Activated CD4-positive, alpha-beta T cell treated with anti-CD3 and anti-CD28 coated beads, Interleukin-2, Interleukin-6, amounts not matched to agents 100 ng/mL and 50 ng/mL, durations not matched to agents 16 hours and 8 hours (primary cell): ENCODE measurements at places on chromosomes 11 and 22.

- DNase-seq = peak; percentile 17
Observed at GRCh38 chr11:47955061-47955755, 25.2 kb upstream of the PTPRJ start.

GRCh38 chr11:47152126-47152952, 24.3 kb downstream of the ARFGAP2 start:
- DNase-seq = no peak

DNA sequence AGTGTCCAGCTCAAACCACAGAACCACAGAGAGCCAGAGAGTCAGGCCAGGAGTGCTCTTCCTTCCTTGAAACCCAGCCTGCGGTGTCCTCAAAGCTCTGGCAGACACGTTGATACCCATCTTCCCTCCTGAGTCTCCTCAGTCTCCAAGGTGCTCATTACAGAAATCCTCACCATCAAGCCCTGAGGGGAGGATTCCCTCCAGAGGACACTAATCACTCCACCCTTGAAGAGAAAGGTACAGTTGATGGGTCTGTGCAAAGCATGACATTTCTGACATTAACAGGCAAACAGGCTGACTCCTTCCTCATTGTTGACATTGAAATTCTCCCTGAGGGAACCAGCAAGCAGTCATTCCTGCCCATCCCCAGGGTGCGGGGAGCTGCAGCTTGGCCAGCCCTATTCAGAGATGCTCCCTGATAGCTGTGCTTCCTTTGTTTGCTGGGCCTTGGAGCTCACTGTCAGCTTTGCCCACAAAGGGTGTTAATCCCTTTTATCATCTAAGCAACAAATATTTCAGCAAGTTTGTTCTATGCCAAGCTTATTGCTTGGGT, 101.7 kb upstream of the CSNK2A3 start:
- no peak for DNase-seq

DNA sequence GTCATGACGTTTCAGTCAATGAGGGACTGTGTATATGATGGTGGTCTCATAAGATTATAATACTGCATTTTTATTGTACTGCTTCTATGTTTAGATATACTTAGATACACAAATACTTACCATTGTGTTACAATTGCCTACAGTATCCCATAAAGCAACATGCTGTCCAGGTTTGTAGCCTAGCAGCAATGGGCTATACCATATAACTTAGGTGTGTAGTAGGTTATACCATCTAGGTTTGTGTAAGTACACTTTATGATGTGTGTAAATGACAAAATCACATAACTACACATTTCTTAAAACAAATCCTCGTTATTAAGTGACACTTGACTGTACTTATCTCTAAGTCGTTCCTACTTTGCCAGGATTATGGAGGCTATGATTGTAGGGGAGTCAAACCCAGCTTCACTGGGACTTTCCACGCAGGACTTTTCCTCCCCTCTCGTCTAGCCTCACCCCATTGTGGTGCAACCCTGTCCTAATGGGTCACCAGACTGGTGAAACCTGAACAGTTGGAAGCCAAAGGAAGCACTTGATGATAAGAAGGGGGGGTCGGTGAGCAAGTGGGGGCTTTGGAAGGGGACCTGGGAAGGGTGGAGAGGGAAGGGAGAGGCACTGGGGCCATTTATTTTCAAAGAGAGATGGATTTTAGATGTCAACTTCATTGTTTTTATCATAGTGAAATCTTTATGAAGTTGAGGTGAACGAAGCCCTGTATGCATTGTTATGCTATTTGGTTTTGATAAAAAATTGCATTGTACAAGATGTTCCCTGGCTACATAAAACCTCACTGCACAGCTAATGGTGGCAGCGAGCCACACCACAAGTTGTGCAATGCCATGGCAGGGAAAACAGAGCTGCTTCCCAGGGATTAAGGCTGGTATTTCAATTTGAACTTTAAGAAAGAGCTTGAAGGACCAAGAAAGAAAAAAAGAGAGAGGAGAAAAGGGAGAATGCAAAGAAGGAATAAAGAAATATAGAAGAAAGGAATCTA, 129.1 kb downstream of the EHF start:
- no peak for DNase-seq

- peak; percentile 37 for DNase-seq
Observed at GRCh38 chr11:73716153-73717056, 44.5 kb downstream of the RAB6A start.

DNA sequence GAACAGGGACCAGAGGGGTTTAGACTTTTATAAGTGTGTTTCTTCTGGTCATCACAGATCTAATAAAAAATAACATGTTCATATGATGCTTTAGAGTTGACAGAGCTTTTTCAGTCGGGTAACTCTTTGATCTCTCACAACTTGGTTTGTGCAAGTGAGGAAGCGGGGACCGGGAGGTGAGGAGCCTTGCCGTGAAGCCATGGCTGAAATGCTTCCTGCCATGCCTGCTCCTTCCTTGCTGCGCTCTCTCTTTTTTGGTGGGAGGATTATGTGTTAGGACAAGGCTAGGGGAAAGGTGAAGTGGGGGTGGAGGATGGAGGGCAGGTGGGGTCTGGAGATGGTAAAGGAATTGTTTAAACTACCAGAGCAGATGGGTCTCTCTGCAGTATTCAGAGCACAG, 23.8 kb downstream of the TEAD1 start:
- DNase-seq = no peak

GRCh38 chr11:123509737-123510578, 79.9 kb downstream of the GRAMD1B start:
- DNase-seq = no peak

DNA sequence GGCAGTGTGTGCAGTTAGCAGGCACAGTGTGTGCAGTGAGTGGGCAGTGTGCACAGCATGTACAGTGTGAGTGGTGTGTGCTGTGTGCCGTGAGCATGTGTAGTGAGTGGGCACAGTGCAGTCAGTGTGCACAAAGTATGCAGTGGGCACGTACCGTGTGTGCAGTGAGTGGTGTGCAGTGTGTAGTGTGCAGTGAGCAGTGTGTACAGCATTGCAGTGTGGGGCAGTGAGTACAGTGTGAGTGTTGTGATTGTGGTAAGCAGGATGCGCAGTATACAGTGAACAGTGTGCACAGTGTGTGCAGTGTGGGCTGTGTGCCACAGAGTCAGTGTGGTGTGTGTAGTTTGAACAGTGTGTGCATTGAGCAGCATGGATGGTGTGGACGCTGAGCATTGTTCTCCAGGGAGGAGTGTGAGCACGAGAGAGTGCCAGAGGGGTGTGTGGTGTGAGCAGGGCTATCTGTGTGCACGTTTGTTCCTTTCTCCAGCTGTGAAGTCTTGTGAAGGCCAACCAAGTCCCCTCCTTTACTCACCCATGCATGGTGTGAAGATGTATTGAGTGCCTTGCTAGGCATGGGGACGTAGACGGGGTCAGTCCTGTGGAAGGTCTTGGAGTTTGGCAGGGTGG, 3.0 kb downstream of the SHANK3 start:
- no peak for DNase-seq

DNA sequence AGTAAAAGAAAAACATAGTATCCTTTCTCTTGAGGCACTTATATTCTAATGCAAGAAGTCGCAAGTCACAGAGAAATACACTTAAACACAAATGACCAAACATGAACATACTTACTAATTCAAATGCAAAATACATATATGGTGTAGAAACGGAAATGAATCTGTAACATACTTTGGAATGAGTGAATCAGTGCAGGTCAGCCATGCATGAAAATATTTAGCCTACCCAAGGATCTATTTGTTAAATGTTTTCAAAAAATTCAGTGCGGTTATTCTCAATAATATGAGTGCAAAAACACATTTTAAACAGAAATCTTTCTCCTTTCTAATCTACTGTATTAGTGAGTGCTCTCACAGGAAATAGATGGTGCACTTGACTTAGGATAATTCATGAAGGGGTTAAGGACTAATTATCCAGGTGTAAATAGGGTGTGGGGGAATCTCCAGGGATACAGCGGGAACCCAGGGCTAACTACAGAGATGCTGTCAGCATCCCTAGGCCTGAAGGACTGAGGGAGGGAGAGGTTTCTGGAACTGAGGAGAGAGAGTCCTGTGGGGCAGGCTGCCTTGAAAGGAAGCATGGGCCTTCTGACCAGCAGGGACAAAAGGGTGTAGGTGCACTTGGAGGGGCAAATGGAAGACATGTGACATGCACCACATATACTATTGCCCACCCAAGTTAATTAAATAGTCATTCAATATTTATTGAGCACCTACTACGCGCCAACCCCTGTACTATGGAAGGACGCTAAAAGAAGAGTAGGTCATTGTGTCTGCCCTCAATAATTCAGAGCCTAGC, 139.2 kb downstream of the MAML2 start:
- DNase-seq = no peak

GRCh38 chr22:46415776-46416519, 80.4 kb downstream of the TRMU start:
- no peak for DNase-seq

- DNase-seq = peak; percentile 81
Observed at GRCh38 chr11:65899356-65900124, 648 bp downstream of the FOSL1 start.

DNA sequence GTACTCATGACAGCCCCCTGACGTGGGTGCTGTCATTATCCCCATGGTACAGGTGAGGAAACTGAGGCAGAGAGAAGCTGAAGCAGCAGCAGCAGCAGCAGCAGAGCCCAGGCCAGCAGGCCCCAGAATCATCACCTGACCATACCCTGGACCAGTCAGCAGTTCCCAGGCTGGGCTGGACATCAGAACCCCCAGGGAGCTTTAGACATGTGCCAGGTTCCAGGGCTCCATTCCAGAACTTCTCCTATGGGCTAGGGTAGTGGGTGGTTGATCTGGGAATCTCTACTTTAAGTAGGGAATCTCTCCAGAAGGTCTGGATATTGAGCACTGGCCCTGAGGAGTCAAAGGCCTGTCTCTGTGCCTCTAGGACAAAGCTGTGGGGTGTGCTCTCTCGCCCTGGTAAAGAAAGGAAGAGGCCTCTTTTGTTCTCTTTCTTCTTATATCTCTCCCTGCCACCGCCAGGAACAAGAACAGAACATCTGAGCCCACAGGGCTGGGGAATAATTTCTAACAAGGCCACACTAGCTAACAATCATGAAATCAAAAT, 26.6 kb downstream of the MAFF start:
- no peak for DNase-seq

GRCh38 chr11:19953909-19954308, 206.4 kb downstream of the DBX1 start:
- no peak for DNase-seq

DNA sequence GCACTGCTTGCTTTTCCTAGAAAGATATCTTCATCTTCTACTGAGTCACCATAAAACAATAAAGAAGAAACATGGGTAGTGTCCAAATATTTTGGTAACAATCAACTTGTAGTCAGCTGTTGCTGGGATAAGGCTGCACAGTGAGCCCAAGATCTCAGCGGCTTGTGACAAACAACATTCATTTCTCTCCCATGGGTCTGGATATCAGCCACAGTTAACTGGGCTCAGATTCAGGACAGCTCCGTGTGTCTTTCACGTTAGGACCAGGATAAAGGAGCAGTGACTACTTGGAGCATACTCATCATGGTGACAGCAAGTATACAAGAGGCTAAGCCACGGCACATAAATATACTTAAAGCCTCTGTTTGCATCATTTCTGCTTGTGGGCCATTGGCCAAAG, 27.9 kb upstream of the GRK3 start:
- no peak for DNase-seq

DNA sequence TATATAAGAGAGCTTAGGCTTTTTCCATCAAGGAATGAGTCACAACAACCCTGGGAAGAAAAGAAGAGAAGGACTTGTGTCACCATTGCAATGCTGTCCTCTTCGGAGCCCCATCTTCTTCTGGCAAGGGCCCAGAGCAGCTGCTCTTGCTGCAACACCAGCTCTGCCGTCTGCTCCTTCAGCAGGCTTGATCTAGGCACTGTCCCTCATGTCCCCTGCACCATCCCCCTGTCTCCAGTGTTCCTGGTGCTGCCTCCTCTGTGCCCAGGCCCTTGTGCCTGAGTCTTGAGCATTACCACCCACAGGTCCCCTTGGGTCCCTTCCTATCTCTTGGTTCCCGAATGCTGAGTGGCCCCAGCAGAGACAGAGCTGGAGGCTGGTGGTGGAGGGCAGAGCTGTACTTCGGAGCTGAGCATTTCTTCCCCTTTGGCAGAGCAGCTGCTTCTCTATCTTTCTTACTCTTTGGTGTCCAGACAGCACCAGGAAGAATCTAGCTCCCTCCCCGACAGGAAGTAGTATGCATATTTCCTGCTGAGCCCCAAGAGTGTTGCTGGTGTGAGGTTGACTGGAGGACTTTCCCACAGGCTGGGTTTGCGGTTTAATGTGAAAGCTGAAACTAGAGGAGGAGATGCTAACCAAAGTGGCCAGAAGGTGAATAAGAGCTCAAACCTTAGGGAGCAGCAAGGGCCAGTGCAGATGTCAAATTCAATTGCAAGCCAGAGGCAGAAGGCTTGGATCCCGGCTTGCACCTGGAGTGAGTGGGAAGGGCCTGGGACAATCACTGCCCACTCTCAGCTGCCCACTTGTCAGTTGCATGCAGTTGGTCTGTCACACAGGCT, 27.8 kb downstream of the WEE1 start:
- DNase-seq = peak; percentile 92

- peak; percentile 18 for DNase-seq
Observed at GRCh38 chr22:42080287-42080686, 787 bp downstream of the SMDT1 start.

- no peak for DNase-seq
Observed at GRCh38 chr11:97656356-97656755, 1266.5 kb downstream of the JRKL start.

DNA sequence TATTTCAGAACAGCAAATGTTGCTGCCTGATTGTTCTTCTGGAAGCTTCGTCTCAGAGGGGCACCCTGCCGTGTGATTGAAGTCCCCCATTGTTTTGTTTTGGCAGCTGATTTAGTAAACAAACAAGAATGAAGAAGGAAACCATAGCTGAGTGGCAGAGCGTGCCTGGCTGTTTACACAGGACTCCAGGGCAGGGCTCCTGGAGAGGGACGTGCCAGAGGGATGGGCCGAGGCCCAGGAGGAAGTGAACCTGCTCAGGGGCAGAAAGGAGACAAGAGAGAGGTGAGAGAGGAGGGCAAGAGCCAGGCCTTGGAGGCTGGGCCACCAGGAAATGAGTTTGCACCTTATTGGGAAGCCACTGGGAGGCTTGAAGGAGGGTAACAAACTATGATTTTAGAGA, 85.5 kb upstream of the B3GAT1 start:
- DNase-seq = no peak

DNA sequence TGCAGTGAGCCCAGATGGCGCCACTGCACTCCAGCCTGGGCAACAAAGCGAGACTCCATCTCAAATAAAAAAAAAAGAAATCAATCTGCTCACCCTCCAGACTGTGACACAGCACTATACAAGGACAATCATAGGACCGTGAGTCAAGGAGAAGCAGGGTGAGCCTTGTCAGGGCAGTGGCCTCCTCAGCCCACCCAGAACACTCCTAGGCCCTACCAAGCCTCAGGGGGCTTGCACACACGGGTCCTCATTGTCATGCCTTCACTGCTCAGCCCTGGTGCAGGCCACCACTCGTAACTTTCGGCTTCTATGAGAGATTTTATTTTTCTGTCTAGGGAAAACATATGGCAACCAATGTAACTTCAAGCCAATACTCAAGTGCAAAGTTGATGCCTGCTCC, 35.8 kb downstream of the DGCR2 start:
- DNase-seq = no peak
